ENCODE measurements at places on chromosomes 3 and 15.

DNA sequence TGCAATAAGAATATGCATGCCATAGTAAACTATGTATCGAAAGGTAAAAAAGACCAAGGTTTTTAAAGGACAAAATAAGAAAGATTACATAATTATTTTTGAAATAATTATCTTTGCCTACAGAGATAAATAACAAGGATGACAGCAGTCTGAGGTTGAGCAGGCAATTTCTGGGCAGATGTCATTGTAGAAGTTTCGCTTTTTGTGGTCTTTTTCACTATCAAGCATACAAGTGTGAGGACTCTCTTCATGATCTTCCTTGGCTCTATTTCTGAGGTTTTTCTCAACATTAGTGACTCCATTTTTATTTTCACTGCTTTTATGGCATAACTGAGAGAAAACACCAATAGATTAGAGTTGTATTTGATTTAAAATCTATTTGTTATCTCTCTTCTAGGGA is 1337.9 kb upstream of the EPHA6 start:
- no peak for DNase-seq

DNA sequence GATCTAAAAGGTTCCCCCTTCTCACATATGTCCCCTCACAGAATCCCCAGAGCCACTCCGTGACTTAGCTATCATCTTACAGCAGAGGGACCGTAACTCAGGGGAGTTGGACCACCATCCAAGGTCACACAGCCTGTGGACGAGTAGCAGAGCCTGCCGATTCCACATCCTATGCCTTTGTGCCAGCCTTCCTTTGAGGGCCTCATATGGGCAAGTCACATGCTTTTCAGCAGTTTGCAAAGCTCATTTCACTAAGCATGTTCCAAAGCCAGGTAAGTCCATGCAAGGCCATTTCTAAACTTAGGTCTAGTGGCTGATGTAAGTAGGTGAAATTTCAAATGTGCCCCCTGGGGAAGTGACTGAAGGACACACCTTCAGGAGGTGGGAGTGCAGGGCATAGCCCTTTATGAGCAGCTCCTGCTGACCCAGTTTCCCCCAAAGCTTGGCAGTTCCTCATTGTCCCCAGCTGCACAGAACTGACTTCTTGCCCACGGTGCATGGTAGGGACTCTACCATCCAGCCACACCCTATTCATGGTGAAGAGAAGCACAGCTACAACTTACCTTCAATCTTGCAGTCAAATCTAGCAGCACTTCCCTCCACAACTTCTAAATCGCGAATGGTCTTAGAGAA is 33.3 kb upstream of the HACD2 start:
- DNase-seq, result no peak

DNA sequence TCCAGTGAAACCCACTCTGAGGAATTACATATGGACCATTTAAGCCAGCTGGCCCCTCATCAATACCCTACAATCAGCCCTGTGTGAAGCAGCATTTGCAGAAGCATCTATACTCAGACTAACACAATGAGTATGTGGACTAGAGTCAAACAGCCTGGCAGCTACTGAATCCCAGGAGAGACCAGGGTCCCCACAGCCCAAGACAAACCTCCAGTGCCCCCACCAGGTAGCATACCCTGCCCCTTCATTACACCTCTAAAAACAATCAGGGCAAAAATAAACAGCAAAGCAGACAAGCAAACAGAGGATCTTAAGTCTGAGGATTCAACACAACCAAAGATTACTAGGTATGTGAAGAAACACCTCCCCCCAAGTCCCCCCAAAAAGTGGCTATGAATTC is 157.4 kb downstream of the LEKR1 start:
- no peak for DNase-seq

DNA sequence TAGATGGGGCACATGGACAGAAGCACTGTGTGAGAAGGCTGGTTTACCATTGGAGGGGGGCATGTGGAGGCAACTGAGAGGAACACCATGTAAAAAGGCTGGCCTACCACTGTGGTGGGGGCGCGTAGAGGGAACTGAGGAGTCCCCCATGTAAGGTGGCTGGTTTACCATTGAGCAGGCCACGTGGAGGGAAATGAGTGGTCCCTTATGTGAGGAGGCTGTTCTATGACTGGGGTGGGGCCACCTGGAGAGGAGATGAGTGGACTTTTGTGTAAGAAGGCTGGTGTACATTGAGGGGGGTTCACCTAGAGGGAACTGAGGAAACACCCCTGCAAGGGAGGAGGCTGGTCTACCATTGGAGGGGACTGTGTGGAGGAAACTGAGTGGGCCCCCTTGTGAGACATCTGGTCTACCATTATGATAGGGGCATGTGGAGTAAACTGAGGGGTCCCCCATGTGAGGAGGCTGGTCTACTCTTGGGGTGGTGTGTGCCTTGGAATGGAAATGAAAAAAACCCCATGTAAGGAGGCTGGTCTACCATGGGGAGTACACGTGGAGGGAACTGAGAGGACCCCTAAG is 156.9 kb downstream of the FBLN2 start:
- no peak for DNase-seq

DNA sequence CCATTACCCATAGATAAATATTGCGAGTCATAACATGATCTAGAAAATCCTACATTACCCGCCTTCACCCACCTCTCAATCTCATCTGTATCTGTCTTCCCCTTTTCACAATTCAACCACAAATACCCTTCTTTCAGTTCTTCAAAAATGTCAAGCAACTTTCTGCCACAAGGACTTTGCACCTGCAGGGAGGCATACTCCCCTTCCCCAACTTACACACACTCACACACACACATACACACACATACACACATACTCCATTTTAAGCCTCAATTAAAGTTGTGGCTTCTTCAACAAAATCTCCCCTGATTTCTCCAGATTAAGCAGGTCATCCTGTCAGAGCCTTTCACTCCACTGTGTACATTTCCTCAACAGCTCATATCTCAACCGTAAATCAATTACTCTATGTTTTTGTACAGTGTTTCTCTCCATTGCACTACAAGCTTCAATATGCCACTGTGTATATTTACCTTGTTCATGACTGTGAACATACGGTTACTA is 33.1 kb upstream of the CCDC50 start:
- no peak for DNase-seq

GRCh38 chr3:120730576-120731542 is 11.5 kb downstream of the RABL3 start:
- DNase-seq, result no peak

GRCh38 chr3:56630966-56631365 is 52.1 kb downstream of the TASOR start:
- no peak for DNase-seq

DNA sequence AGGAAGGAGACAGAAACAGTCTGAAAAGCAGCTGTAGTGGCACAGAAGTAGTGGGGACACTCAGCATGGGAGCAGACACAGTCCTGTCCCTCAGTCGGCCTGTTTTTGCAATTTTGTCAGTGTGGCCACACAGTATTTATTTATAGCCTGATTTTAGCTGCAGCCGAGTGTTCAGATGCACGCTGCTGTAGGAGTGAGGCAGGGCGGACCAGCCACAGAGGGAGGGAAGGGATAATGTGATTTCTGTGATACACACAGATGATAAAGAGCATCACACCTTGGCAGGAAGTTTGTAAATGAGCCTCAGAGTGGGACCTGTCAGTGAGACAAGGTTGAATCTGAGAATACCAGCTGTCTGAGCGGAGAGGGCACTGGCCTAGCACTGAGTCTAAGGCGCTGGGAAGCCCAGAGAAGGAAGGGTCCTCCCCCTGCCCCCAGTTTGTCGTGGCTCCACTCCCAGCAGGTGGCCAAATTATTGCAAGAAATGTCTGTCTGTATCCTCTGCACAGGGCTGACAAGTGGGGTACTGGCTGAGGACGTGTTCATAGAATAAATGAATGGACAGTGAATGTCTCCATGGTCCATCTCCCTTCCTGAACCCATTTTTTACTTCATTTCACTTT is 3.8 kb downstream of the PSTPIP1 start:
- DNase-seq, result no peak

DNA sequence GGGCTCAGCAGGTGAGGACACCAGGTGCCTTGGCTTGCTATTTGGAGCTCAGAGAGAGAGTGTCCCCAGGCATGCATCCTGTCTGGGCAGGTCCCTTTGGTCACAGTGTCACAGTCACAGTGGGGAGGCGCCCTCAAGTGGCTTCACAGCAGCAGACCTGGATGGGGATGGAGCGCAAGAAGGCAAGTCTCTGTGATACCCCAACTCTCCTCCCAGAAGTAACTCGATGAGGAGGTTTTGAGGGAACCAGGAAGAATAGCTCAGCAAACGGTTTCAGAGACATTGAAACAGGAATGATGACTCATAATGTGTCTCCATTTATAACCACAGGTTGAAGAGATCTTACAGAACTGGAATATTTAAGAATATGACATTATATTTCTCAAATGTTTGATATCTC is 66.5 kb upstream of the SH3GL3 start:
- peak; percentile 59 for DNase-seq

- DNase-seq, result peak; percentile 5
These were observed 137.6 kb downstream of the PEAK1 start for GRCh38 chr15:77282333-77282732.

DNA sequence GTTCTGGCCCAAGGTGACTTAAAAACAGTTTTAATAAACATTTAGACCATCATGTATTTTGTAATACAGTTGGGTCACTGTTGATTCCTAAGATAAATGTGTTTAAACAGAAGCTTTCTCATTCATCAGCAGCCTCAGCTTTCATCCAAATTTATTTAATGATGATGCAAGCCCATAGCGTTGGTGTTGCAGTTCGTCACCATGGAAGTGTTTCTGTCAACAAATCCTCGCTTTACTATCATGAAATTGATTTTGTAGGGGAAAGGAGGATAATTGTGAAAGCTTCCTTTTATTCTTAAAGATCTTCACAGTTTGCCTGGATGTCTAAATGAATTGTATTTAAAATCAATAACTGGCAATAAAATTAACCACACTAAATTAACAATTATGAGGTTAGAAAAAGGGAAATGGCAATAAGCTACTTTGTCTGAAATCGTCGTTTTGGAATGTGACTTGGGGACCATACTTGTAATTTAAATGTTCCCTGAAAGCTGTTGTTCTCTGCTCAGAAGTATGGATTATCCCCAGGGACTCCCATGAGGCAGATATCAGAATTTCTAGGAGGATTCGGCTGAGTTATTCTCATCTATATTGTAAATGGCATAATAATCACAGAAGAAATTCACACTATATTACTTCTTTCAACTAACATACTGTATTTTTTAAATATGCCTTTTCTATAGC is 29.0 kb downstream of the CMSS1 start:
- peak; percentile 66 for DNase-seq

- no peak for DNase-seq
These were observed 8.6 kb downstream of the PLA2G4D start for GRCh38 chr15:42085721-42086120.

DNA sequence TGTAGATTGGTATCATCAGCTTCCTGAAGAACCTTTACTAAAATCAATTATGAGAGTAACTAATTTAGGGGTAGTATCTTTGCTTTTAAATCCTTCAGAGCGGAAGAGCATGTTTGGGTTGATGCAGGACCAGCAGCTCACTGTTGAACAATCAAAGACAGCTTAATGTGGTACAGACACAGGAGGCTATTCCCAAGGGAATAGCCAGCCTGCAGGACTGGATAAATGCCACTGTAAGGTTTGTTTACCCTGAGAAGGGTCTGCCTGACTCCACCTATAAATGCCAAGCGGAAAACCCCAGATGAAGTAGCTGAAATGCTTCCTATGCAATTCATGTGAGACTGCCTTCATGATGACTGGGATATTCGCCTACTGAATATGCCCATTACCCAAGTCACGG is 16.0 kb upstream of the STAC start:
- no peak for DNase-seq

GRCh38 chr3:176376531-176376930 is 820.8 kb downstream of the TBL1XR1 start:
- DNase-seq, result no peak

DNA sequence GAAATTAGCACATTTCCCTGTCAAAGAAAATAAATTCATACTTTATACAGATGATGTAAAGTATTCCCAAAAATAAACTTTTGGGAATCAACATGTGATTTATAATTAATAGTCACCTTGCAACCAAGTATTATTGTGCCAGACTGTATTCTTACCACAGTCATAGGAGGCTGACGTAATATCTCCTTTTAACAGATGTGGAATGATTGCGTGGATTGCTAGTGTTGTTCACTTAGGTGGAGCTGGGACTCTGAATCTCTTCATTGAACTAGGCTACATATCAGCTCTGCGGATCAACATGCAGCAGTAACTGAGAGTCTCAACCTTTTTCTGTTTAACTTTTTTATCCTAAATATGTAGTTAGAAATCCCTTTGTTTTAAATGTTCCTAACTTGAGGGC is 37.2 kb downstream of the PXK start:
- DNase-seq, result no peak

- DNase-seq, result no peak
These were observed 23.9 kb upstream of the HEG1 start for GRCh38 chr3:125079675-125080045.

DNA sequence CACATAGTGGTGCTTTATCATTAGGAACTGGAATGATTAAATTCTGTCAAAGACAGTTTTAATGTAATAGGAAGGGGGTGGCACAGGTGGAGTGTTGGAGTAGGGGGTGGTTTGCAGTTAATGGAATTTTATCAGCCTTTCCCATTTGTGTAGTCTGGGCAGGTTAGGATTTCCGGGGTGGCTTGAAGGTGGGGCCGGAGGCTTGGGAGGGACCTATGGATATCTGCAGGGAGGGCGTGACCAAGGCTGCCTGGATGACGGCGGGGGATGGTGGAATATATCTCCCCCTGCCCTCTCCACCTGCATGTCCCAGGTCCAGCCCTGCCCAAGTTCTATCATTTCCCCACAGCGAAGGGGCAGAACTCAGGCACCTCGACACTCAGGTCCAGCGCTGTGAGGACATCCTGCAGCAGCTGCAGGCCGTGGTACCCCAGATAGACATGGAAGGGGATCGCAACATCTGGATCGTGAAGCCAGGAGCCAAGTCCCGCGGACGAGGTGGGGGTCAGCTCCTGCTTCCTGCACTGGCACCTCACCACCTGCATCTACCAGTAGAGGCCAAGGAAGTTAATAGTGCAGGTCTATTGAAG is 15.5 kb downstream of the TTLL3 start:
- no peak for DNase-seq

DNA sequence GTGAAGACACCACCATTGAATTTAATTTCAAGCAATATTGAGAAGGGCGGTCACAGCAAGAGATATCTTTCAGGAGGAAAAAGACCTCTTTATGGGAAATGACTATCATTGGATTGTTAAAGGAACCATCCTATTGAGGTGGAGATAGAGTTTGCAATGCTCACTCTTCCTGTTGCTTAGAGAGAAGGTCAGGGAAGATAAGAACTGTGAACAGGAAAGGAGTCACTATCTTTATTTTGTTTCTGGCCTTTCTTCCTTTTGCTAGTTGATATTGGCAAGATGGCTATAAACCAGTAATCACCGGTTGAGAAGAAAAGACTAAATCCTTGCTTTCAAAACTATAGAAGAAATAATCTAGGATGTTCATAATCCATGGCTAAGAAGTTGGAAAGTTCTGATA is 112.1 kb upstream of the TMEM108 start:
- no peak for DNase-seq
